ENCODE measurements at places on chromosomes 3 and 15.

- DNase-seq, result no peak
These were observed 252.1 kb upstream of the ADAMTS9 start for GRCh38 chr3:64939747-64940450.

- no peak for DNase-seq
These were observed 73.5 kb upstream of the MEF2A start for GRCh38 chr15:99492275-99492674.

- DNase-seq, result no peak
These were observed 29.5 kb downstream of the RAD54L2 start for GRCh38 chr3:51568036-51568435.

GRCh38 chr3:146539315-146539714 is 5.1 kb downstream of the PLSCR1 start:
- DNase-seq, result no peak

DNA sequence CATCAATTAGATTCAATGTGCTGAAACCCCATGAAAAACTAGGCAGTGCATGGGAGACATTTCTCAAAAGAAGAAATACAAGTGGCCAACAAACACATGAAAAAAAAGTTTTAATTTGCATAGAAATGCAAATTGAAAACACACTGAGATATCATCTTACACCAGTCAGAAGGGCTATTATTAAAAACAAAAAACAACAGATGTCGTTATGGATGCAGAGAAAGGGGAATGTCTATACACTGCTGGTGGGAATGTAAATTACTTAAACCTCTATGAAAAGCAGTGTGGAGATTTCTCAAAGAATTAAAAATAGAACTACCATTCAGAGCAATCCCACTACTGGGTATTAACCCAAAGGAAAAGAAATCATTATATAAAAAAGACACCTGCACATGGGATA is 98.7 kb downstream of the CCNL1 start:
- DNase-seq, result no peak

DNA sequence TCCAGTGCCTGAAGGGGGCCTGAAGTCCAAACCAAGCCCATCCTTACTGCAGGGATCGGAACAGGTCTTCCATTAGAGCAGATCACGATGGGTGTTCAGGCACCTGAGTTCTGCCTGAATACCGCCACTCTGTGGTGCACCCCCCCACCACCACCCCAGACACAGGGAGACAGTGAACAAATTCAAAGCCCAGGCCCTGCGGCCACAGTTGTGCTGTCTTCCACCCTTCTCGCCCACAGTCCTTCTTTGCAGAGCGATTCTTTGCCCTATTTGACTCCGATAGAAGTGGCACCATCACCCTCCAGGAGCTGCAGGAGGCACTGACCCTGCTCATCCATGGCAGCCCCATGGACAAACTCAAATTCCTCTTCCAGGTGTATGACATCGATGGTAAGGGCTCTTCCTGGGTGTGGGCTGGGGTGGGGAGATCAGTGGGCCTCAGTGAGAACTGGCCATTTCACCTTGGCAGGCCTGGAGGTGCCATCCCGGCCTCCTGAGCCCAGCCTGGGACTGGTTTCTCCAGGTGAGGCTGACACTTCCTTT is 13.6 kb downstream of the NOX5 start:
- DNase-seq, result no peak

- no peak for DNase-seq
These were observed 37.3 kb upstream of the CDV3 start for GRCh38 chr3:133535971-133536881.

GRCh38 chr3:42228796-42229195 is 37.2 kb downstream of the CCK start:
- DNase-seq, result no peak

DNA sequence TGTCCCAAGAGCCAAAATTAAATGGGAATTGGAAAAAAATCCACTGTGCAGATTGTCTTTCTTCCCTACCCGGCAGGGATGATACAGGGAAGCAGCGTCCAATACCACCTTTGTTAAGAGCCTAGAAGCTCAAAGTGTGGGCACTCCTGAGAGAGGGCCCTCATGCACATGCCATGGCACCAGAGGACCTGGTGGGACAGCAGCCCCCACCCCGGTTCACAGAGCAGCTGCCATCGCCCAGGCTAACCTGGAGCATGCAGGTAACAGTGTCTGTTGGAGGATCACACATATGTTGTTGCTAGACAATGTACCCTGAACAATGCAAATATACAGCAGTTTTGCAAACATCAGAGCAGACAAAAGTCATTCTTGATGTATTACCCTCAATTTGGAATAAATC is 206.5 kb downstream of the TJP1 start:
- no peak for DNase-seq

GRCh38 chr15:77749236-77749997 is 116.7 kb upstream of the LINGO1 start:
- no peak for DNase-seq

DNA sequence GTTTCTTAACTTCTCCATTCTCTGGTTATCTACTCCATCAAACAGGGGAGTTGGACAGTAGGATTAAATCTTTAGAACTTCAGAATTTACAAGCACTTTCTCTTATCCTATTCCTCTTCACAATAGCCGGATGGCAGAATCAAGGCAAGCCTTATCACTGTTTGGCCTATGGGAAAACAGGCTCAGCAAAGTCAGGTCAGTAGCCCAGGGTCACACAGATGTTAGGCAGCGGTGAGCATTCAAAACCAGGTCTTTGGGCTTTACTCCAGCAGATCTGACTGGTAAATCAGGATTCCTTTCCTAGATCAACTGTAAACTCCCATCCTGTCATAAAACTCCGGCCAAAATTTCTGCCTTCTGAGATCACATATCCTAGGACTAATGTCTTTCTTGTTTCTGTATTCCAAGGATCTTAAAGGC is 258.4 kb downstream of the OPA1 start:
- DNase-seq, result no peak

- DNase-seq, result no peak
These were observed 15.8 kb upstream of the ABHD17C start for GRCh38 chr15:80679167-80679803.

DNA sequence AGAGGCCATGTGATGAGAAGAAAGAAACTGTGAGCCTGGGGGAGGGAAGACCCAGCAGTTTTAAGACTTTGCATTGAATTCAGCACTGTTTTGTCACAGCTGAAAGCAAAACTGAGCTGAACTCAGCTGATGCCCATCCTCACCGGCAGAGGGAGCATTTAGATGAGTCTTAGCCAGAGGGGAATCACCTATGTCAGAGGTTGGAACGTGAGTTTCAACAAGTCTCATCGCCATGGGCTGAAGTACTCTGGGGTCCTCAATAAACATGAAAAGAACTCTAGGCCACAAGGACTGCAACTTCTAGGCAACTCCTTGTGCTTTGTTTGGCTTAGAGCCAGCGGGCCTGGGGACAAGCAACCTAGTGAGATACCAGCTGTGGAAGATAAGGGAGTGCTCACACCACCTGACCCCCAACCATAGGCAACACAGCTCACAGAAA is 324.5 kb downstream of the TBL1XR1 start:
- DNase-seq, result no peak

GRCh38 chr15:81213982-81214381 is 17.3 kb downstream of the IL16 start:
- no peak for DNase-seq

- DNase-seq, result no peak
These were observed 1.8 kb upstream of the FAN1 start for GRCh38 chr15:30901889-30902288.

DNA sequence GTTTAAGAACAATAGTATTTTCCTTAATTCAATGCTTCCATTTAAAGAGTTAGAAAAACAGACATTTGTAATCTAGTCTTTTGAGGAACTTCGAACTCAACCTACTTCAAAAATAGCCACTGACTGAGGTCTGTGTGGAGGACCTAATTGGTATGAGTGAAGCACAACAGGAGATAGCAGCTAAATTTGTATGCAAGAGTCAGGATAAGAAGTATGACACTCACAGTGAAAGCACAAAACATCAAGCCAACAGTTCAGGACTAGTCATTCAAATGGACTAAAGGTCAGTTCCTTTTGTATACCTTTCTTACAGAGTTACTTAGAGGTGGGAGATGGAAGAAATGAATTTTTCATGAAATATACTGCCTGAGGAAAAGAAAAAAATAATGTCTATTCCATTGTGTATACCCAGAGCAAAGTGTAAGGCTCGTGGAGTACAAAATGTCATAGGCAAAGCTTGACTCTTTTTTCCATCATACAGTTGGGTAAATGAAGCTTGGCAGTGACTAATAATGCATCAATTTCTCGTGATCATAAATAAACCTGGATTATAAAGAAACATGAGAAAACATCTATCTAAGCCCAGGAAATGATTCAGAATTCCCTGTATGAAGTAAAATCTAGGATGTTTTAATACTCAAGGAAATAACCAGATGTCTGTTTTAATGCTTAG is 1005.2 kb upstream of the CADM2 start:
- DNase-seq, result no peak
